ENCODE measurements at places on chromosomes 3 and 15.

DNA sequence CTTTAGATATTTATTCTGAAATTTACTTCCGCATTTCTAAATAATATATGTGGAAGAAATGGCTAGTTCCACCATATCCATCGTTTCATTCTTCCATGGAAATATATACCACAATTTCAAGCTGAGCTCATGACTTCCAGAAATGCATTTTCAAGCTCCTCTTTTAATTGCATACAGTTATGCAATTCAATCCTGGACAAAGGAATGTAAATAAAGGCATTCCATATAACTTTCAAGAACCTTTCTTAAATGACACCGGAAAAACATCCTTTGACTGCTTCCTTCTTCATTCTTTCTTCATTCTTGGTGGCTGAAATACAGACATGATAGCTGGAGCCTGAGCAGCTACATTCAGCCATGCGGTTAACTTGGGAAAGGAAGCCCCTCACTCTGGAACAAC is 185.2 kb upstream of the GADL1 start:
- DNase-seq = no peak

DNA sequence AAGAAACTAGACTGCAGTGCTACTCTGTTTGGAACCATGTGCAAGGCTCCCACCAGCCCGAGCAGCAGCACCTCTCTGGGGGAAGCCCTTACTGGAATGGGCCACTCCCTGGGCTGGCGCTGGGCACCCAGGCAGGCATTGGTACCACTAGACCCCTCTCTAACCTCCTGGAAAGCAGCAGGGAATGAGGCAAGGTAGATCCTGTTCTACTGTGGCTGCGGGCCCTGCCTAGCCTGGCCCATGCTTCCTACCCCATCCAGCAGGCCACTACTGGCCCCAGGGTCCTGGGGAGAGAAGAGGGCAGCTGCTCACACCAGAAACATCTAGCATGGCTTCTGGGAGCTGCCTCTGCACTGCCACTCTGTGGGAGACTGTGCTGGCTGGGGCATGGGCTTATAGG is 44.8 kb downstream of the MESD start:
- DNase-seq = no peak

DNA sequence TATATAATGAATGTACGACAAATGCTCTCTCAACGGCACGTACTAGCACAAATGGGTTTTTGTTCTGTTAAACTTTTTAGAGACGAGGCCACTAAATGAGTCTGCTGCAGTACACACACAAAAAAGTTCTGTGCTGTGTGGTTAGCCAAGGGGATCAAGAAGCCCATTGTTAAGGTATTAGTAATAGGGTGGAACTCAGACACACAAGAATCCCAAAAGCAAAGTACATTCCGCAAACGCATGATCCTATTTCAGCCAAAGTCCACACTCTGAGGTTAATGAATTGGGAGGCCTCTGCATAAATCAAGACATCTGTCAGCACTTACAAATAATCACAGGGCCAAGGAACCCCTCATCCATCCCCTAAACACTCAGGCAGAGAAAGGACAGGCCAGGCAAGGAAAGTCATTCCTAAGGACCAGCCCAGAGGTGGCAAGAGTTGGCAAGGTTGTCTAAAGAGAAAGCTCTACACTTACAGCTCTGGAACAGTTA is 12.1 kb downstream of the OSBPL10 start:
- DNase-seq = peak; percentile 36

- no peak for DNase-seq
Measured at GRCh38 chr3:71109977-71110285, 473.6 kb downstream of the FOXP1 start.

DNA sequence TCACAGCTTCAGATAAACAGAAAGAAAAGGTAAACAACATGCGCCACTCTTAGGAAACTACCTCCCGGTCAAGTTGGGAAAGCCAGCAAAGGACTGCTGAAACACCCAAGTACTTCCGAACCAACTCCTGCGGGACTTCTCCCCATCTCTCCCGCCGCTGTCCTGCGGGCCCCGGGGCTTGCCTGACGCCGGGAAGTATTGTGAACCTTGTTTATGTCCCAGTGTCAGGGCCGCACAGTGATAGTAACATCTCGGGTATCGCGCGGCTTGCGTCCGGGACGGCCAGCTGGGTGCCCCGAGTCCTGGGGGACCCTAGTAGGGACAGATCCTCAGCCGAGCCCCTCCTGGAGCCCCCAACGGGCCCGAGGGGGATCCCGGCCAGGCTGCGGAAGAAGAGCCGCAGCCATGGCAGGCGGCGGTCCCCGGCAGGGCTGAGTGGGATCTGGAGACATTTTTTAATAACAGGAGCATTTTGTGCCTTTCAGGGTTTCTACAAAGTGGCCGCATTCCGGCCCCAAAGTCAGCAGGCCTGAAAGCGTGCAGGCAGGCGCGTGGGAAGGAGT is 756 bp downstream of the CLPX start:
- peak; percentile 63 for DNase-seq

DNA sequence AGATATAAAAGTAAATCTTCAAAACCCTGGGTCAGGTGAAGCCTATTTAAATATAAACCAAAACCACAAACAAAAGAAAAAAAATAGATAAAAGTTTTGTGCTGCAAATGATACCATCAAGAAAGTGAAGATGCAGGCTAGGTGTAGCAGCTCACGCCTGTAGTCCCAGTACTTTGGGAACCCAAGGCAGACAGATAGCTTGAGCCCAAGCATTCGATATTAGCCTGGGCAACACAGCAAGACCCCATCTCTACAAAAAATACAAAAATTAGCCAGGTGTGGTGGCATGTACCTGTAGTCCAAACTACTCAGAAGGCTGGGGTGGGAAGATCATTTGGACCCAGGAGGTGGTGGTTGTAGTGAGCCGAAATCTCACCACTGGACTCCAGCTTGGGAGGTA is 164.8 kb downstream of the MAGI1 start:
- no peak for DNase-seq

- no peak for DNase-seq
Measured at GRCh38 chr3:29181149-29181780, 99.6 kb upstream of the RBMS3 start.

DNA sequence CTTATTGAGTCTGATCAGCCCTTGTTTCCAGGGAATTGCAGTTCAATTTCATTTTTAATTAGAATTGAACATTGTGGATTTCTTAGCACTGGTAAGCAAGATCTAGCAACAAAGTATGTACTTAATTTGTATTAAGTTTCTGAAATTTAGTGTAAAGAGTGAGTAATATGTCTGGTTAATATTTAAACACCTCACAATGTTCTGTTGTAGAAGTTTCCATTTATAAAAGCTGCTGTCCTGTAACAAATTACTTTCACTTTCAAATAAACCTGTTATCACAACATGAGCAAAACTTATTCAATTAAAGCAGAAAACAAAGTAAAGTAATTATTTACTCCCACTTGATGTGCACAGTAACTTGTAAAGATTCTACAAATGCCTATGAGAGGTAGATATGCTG is 448.5 kb downstream of the NAALADL2 start:
- DNase-seq = no peak

DNA sequence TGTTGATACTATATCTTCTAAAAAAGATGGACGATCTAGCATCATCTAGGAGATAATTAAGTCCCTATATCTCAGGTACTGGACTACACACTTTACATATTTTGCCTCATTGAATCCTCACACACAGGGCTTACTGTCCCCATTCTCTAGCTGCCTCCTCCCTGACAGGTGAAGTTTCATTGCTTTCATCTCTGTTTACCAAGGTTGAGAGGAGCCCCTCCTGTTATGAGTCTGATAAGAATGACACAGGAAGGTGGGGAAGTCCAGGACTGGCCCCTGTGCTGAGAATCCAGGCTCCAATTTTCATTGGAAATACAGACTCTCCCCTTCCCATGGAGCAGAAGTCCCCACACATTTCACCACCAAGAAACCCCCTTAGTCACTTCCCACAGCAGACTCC is 105.2 kb downstream of the XXYLT1 start:
- DNase-seq = no peak

DNA sequence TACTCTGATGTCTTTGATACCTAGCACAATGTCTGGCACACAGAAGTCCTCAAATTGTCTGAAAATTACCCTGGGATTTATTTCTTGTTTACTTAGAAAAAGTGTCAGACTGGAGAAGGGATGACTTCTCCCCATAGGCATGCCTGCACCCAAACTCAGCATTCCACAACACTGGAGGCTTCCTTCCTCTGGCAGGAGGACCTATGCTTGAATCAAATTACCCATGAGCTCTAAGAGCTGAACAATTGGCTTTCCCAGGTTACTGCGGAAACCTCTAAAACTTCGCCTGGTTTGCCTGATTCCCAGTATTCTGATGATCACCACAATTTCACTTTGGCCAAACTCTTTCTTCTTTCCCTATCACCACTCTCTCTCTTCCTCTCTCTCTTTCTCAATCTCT is 217.4 kb downstream of the DIPK2A start:
- no peak for DNase-seq

DNA sequence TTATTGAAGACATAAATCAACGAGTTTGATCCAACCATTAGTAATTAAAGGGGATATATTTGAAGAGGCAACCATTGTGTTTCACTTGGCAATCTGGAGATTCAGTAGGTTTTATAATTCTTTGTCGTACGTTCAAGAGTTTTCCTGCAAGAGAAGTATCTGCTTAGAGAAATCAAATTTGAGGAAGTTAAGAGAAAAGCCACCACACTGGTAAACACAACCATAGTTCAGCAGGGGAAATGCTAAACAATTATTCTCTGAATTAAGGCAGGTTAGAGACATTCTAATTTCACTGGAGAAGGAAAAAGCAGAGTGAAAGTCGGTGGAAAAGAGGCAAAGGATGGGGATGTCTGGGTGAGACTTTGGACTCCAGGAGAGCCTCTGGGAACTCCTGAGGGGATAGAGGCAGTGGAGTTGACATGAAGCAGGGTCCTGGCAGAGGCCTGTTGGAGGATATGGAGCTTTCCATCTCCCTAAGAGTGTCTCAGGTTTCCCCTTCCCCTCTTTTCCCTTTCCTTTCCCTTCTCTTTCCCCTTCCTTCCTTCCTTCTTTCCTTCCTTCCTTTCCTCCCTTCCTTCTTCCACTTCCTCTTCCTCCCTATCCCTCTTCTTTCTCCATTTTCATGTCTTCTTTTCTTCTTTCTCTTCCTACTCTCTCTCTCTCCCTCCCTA is 26.5 kb downstream of the SPINK8 start:
- no peak for DNase-seq

DNA sequence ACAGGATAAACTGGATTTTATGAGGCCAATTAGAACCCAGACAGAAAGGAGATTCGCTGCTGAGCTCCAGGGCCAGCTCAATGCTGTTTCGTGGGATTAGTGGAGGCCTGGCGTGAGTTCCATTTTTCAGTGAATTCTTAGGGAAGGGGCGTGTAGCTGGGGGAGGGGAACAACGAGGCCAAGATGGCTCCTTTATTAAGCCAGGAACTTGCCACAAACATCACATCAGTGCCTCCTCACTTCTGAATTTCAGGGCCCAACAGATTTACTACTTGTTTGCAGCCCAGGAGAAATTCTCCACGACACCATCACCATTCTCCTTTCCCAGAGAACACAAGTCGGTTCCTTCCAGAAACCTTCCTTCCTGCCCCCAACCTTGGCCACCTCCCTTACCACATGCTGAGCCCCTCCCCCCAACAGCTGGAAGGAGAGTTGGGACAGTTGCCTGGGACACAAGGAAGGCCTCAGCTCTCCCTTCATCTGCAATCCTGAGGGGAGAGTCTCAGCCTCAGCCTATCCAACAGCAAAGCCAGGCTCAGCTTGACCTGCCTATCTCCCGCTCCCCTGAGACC is 5.8 kb downstream of the IGDCC4 start:
- DNase-seq = peak; percentile 31

DNA sequence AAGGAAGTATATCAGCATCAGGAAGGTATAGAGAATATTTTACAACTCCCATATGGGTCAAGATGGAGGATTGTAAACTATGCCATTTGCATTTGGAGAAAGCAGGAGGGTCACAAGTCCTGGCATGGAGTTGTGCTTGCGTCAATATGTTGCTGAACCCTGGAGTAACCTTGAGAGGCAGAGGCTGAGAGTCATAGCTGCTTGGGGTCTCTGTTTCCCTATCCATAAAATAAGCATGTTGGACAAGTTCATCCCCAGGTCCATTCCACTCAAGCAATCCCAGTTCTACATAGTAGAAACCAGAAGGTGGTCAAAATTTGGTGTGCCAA is 273.6 kb downstream of the MECOM start:
- no peak for DNase-seq

DNA sequence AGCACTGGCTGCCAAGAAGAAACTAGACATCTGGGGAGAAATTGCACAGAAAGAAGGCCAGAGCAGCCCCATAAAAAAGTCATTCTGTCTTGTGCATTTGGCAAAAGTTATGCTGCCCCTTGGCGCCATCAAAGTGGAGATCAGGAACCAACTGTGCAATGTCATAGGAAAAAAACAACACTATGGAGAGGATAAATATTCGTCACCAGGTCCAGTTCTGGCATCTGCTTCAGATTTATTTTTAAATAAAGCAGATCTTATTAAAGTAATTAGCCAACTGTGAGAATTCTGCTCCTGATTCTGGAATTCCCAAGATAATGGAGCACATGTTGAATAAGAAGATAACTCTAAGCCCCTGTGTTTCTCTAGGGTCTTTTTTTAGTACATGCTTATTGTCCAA is 500.0 kb upstream of the IL12A start:
- DNase-seq = no peak

GRCh38 chr3:144287001-144287400 is 315.4 kb downstream of the DIPK2A start:
- DNase-seq = no peak

DNA sequence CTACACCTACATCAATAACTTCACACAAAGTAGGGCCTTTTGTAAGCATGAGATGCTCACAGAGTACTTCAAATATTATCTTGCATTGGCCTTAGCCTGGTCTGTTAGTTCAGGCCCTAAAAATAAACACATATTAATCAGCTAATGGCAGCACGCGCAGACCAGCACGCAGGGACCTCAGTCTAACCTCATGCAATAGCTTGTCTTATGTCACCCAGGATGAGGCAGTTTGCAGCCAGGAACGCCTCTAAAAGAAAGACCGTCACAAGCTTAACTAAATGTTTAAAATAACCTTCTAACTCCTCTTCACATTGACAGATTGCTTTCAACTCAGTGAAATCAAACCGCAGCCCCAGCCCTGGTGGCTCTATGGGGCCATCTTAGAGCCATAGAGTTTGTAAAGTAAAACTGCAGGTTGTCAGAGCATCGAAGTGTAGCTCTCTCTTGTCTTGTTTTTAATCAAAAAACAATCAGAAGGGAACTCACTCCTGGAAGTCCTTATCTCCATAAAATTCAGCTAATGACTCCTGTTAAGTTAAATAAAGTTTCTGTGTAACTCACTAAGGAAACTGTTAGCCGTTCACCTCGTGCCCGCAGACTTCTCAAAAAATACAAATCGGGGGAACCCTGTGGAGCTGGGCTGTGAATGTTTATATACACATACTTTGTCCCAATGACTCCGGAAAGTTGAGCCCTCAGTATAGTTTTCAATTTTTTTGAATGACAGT is 212.6 kb downstream of the CDIN1 start:
- no peak for DNase-seq

DNA sequence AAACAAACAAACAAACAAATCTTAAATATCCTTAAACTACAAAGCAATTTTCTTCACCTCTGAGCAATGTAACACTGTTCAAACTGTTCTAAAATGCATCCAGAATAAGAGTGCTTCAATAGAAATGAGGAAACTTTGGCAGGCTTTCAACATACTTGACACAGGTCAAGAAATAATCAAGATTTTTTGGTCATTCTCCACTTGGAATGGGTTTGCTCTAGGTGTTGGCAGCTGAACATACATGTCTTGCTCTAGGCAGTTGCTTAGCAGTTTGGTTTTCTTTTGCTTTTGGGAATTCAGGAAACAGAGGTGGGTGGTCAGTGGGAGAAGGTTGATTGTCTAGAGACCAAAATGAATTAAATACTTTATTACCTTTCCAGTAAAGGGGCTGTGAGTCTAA is 1.4 kb upstream of the LRRC3B start:
- no peak for DNase-seq
